ENCODE measurements at places on chromosomes 4 and X. TPM values are rescaled to one million over a fixed set of nuclear protein-coding genes. Genes with fewer than 3 reads are reported as not detected.

The ACSL4 gene
- 20.8 TPM for total RNA-seq

The BMPR1B gene
- 3.2 TPM for total RNA-seq

The ENPP6 gene
- not detected for total RNA-seq

The SLC38A5 gene
- 10.5 TPM for total RNA-seq

The ZNF718 gene
- 4.9 TPM for total RNA-seq

The XAGE3 gene
- total RNA-seq, result not detected

- H3K4me1 ChIP-seq, result no peaks in the 10 kb centered on the region
- H3K36me3 ChIP-seq, result no peaks in the 10 kb centered on the region
- no peak overlapping the region for H3K4me3 ChIP-seq
- DNase-seq, result no peak
- H3K27me3 ChIP-seq, result no peaks in the 10 kb centered on the region
These were observed 130.6 kb downstream of the UGT8 start for GRCh38 chr4:114729068-114729738.

DNA sequence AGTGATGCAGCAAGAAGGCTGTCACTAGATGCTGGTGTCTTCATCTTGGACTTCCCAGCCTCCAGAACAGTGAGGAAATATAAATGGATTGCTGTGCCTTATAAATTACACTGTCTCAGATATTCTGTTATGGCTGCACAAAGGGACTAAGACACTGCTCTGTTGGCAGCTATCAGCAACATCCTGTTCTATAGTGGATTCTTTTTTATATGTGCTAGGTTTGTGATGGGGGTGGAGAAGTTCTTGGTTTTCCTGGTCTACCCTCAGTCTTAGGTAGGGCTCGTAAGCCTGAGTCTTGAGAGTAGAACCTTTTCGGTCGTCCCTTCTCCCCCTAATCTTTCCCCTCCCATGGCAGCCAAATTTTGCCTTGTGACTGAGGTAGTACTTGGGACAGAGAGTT lies 17.3 kb downstream of the STIM2 start:
- no peaks in the 10 kb centered on the region for H3K27me3 ChIP-seq
- H3K36me3 ChIP-seq, result no peaks in the 10 kb centered on the region
- no peak overlapping the region for H3K4me3 ChIP-seq
- no peaks in the 10 kb centered on the region for H3K4me1 ChIP-seq

DNA sequence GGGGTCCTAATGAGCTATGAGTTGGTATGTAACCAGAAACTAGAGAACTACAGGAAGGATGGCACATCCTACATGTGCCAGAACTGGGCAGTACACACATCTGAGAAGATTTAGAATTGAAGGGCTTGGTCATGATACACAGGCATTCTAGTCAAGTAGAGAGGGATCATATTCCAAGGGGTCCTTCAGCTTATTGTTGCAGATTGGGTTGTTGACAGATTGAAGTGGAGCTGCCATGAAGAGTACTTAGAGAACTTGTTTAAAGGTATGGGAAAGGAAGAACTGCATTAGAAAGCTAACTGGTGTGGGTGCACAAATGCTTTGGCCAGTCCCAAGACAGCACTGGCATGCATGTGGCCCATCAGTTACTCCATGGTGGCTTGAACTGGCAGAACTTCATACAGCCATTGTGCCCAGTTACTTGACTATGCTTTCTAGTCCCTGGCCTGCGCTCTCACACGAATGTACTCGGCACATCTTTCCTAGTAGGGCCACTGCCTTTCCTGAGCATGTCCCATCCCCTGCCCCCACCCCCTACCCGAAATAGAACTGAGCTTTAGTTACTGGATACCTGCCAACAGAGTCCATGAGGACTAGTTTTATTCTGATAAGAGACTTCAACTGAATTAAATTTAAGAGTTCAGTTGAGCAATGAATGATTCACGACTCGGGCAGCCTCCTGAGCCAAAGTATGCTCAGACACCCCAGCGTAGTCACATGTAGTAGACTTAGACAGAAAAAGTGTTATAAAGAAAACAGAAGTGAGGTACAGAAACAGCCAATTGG lies 64.0 kb downstream of the CCNG2 start:
- no peak overlapping the region for H3K27ac ChIP-seq
- no peaks in the 10 kb centered on the region for H3K36me3 ChIP-seq
- no peak for DNase-seq
- no peaks in the 10 kb centered on the region for H3K4me1 ChIP-seq
- H3K27me3 ChIP-seq, result no peaks in the 10 kb centered on the region
- no peak overlapping the region for H3K4me3 ChIP-seq

DNA sequence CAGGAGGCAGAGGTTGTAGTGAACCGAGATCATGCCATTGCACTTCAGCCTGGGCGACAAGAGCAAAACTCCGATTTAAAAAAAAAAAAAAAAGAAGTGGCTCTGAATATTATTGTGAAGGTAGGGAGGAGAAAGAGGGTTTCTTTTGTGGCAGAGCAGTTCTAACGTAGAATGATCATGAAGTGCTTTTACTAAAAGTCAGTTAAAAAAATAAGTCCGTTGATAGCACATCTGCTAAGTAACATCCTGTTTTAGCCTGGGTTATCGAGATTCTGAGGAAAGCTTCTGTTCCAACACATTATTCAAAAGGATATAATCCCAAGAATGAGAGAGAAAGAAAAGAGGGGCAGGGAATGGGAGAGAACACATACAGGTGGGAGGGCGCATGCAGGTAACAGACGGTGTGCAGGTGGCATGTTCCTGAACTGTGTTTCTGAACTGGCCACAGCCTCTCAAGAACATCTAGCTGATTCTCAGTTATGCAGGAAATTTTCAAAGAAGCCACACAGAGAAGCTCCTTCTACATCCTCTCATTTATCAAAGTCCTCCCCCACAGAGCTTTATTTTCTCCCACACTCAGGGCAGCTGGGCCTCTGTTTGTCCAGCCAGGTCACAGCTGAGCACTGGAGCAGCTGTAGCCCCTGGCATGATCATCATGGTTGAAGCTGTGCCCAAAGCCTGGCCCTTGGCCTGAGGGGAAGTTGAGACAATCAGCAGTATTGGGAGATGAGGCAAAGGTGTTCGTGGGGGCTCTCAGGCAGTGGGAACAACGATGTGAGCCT lies 342.3 kb downstream of the ZNF674 start:
- H3K27me3 ChIP-seq, result no peaks in the 10 kb centered on the region
- H3K27ac ChIP-seq, result no peak overlapping the region
- H3K4me3 ChIP-seq, result no peak overlapping the region
- H3K4me1 ChIP-seq, result no peaks in the 10 kb centered on the region
- H3K36me3 ChIP-seq, result no peaks in the 10 kb centered on the region
- DNase-seq, result no peak

DNA sequence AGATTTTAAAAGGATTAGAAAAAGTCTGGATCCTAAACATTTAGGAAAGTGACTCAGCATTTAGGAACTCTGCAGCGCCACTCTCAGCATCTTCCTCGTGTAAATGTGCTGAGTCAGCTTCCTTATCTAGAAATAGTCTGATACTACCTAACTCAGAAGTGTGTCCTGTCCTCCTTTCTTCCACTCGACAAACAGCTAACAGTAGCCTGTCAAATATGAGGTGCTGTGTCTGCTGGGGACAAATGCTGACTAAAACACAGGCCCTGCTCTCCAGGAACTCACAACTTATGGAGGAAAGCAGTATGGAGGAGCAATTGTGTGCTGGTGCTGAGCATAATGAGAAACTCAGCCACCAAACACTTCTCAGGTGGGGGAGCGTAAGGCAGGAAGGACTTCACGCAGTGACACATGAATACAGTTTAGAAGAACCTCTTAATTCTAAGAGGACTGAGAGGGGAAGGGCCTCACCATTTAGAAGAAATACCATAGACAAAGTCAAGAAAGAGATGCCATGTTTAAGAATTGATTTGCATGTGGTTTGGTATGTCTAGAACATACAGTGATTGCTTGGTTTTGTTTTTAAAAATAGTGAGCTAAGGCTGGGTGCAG lies 125.3 kb downstream of the SOWAHB start:
- H3K27ac ChIP-seq, result no peak overlapping the region
- no peak for DNase-seq
- no peaks in the 10 kb centered on the region for H3K27me3 ChIP-seq
- peaks cover 32% of the 10 kb centered on the region for H3K36me3 ChIP-seq
- no peaks in the 10 kb centered on the region for H3K4me1 ChIP-seq

- H3K27ac ChIP-seq, result no peak overlapping the region
- no peaks in the 10 kb centered on the region for H3K27me3 ChIP-seq
- H3K4me1 ChIP-seq, result no peaks in the 10 kb centered on the region
- DNase-seq, result peak; percentile 56
- no peaks in the 10 kb centered on the region for H3K36me3 ChIP-seq
- no peak overlapping the region for H3K4me3 ChIP-seq
These were observed 38.4 kb downstream of the SAGE1 start for GRCh38 chrX:135931644-135932487.

DNA sequence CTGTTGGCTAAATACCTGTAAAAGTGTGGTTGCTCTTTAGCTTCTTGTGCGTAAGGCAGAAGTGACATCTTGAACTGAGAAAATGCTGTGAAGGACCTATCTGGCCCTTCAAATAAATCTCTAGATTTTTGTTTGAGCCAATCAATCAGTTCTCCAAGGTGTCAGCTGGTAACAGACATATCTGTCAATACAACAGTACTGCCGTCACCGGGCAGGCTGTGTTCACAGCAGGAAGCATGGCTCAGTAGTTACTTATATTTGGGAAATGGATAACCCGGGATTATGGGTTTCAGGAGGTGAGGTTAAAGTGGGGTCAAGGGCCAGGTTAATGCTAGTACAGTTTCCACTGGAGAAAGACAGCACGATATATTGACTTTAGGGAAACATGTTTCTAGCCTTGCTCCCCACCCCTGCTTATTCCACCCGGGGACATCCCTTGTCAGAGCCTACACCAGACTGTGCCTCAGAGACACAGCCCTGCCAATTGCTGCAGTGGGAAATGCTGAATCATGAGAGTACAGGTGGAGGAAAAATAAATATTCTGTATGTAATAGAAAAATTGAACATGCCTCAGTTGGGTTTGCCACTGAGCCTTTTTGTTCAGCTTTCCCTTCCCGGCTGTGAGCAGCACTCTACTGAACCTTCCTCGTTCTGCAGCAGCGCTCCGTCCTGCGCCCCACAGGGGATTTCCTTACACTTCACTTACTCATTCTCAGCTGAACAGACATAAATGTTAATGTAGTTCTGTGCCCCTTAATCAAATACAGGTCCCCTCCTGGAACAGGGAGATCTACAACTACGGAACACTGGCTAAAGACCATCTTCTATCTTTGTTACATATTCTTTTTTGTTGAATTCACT lies 121.1 kb downstream of the MGST2 start:
- H3K27ac ChIP-seq, result no peak overlapping the region
- H3K4me1 ChIP-seq, result no peaks in the 10 kb centered on the region
- H3K4me3 ChIP-seq, result no peak overlapping the region

Measured in transverse colon (tissue), 4 donors.